BE2C (cell line): ENCODE measurements at places on chromosomes 2 and 18.

DNA sequence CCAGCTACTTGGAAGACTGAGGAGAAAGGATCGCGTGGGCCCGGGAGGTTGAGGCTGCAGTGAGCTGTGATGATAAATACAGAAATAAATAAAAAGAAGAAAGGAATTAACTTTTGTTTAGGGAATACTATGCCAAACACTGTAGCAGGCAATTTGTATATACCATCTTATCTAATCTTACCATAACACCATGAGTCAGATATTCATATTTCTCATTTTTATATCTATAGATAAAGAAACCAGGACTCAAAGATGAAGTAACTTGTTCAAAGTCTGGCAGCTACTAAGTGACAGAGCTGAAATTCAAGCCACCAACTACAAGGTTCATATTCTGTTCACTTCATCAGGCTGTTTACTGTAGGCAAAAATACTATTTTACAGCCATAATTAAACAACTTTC is 119.2 kb upstream of the SLC39A10 start:
- DNase-seq = no peak

GRCh38 chr2:30218338-30218713 is 13.0 kb upstream of the LBH start:
- DNase-seq = no peak

DNA sequence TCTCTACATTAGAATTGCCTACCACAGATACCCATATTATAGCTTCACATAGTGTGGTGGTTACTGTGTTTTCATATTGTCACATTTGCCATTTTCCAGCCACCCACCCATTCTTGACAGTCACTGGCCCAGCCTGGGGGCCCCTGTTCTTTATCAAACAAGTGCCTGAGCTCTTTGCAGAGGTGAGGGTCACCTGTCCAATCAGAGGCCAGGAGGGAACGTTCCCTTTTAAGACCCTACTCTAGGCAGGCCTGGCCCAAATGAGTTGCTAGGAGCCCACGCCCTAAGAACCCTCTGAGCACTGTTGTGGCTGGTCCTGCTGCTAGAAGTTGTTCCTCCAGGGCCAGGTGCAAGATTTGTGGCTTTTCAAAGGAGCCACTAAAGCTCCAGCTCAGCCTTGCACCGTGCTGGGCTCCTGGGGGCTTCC is 5.2 kb downstream of the IL37 start:
- DNase-seq = no peak

DNA sequence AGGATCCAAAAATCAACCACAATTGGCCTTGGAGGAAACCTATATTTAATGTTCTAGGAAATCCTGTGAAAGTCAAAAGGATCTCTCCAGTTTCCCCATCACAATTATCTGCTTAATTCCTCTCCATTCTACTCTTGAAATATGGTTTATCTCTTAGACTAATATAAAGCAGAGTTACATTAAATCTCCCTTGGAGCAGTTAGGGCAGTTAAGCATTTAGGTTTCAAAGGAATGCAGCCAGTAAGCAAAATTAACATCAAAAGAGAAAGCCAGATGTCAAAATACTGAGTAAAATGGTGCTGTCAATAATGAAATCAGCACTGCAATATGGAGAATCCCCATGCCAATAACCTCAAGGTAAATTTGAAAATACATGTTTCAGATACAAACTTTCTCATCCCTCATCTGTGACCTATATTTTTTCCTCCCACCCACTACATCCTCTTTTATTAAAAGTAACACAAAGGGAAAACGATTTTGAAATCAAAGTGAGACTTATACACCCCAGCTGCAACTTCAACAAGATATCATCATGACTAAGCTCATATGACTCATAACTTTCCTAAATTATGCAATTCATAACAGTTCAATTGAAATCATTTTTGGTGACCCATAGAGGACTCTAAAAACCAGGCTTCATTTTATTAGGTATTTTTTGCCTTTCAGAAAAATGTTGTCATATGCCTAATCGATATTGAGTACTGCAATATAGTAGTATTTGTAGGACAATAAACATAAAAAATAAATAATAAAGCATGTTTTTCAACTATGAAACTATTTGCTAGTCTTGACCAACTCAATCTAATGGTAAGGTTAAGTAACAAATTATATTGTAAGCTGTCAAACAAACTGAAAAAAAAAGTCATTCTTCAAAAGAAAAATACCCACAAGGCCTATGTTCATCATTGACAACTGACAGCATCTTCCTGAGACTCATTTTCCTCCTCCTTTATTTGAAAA is 3.1 kb downstream of the ADAM17 start:
- no peak for DNase-seq

DNA sequence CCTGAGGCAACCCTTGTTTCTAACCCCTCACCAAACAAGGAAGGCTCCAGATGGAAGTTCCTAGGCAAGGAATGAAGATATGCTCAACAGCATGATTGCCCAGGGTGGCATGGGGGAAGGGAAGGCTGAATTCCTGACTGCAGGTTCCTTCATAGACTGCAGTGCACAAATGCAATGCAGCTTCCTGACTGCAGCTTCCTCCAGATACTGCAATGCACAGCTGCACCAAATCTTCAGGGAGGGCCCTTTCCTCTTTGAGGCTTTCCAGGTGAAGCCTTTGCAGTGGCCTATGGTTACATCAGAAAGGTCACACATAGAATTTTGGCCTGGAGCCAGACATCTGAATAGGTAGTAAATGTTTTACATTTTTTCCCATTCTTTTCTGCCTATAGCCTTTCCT is 58.8 kb upstream of the DYNAP start:
- no peak for DNase-seq

DNA sequence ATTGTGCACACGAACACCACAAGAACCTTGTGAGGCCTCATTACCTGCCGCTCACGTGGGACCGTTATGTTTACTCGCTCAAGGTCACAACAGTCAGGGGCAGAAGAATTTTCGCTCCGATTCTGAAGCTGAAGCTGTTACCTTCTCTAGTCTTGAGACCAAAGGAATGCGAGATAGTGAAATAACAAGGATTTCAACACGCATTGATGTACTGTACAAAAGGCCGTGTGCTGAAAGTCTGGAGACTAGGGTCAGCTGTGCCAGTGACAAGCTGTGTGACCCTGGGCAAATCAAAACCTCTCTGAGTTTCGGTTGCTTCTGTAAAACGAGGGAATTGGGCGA is 583 bp downstream of the NEMP2 start:
- no peak for DNase-seq

DNA sequence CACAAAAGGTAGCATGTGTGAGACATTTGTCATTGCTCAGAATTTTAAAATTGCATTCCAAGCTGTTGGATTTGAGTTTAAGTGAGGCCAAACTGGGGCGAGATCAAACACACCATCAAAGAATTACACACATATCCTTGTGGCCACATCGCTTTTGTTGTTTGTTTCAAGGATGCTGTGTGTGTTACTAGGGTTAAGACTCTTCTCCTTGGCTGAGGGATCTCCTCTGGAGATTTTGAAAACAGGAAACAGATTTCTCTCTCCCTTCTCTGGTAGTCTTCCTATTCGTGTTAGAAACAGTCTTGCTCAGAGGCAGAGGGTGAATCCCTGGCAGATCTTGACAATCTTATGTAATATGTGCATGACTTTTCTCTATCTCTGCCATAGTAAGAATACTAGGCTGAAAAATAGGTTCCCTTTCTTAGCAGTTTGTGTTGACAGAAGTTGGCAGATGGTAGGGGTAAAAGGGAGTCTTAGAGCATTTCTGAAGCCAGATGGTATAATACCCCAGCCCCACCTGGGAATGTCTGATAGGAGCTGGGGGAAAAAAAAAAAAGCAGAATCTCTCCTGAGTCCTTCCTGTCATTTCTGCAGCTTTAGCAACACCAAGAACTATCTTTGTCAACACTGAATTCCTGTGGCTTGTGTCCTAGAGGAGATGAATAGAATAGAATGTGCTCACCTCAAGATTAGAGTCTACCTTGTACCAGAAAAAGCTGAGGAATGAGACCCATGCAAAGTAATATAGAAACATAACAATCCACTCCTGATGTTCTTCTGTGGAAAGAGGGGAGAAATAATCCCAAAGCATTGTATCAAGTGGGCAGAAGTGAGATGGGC is 101.8 kb downstream of the XRCC5 start:
- no peak for DNase-seq

GRCh38 chr2:17079262-17079661 is 413.6 kb upstream of the CYRIA start:
- DNase-seq = no peak

GRCh38 chr2:40332191-40332826 is 119.6 kb downstream of the SLC8A1 start:
- peak; percentile 46 for DNase-seq

- DNase-seq = no peak
Measured at GRCh38 chr18:24567199-24567598, 106.8 kb downstream of the HRH4 start.

- DNase-seq = no peak
Measured at GRCh38 chr18:57364460-57364859, 12.1 kb downstream of the ST8SIA3 start.

DNA sequence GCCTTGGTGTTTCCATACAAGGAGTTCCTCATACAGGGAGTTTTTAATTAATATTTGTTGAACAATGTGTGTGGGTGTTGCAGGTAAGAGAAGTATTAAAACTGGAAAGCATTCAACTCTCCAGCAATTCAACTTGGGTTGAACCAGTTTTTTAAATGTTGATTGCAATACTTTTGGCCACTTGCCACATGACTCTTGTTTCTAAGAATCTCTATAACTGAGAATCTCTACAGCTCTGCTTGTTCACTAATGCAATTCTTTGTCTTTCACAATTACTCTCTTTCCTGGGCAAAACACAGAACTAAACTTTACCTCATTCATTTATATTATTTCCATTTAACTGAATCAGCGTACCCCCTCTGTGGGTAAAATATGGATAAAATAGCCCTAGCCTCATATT is 429.4 kb downstream of the ARHGAP15 start:
- no peak for DNase-seq

DNA sequence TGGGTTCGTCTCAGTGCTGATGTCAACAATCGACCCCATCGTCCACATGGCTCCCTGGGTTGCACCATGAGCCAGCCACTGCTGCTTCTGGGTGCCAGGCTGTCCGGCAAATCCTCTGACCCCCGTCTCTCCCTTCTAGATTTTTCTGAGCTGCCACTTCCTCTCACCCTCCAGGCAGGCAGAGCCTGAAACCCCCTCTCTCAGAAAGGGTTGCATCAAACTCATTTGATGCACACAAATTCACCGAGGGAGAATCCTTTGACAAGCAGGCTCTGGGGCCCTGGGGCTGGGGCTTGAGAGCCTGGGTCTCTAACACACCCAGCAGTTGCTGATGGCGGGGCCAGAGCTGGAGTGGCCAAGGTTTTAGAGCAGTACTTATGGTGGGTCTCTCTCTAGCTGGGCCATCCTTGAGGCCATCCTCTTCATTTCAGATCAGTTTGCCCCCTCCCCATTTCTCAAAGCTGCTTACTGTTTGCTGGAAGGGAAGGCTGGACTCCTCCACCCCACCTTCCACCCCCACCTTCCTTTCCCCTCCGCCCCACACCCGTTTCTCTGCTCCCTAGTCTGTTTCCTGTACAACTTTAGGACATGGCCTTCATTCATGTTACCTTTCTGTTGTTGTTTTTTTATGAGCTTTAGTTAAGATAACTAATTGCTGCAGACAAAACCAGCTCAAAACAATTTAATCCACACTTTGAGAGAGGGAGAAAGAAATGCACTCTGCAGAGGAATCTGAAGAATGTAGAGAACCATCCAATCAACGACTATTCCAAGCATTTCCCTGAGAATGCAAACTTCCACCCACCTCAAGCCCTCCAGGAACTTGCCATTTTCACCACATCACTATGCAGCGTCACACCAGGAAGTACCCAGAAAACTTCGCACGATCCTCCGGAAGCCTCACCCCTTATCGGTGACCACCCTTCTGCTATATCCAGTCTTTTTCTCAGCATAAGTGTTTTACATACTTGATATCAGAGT is 69.5 kb downstream of the ARL4C start:
- DNase-seq = no peak

DNA sequence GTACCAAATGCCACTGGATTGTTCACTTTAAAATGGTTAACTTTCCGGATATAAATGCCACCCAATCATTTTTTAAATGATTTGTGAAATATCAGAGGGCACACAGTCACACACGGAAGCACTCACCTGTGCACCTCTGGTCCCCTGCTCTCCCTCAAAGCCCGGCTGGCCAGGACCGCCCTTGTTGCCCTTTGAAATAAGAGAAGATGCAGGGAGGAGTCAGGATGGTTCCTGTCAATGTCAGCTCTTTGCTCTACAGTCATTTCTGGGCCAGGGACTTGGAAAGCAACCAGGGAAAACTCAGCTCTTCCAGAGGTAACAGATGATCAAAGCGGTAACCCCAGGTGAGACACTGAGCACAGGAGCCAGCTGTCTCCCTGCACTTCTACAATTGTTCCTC is 60.7 kb downstream of the COL6A3 start:
- no peak for DNase-seq

GRCh38 chr2:83364264-83364663 is 1094.8 kb downstream of the SUCLG1 start:
- DNase-seq = no peak

DNA sequence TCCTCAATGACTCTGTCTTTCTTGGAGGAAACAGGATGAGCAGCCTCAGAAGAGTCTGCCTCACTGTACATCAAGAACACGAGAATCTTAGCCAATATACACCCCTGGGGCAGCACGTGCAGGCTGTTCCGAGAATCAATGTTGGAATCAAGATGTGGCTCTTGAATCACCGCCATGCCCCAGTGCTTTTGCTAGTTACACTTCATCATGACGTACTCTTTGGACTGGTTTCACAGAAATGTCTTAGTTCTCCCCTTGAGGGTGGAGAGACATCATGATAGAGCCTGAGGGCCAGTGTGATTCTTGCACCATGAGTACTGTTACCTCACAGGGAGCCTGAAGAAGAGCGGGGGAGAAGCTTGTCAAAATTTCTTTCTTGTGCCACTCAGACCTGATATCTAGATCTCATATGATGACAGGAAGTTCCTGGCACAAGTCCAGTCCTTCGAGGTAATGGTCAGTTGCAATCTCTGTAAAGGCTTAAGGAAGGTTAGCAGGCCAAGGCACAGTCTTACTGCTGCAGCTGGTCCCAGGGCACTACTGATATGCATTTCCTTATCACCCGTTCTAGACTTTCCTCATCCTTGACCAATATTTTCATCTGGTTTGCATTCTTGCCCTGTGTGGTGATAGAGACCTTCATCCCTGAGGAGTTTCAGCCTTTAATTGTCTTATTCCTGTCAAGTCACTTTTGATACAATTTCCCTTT is 28.2 kb upstream of the STAT4 start:
- no peak for DNase-seq

GRCh38 chr2:32611366-32611765 is 16.5 kb upstream of the TTC27 start:
- no peak for DNase-seq

DNA sequence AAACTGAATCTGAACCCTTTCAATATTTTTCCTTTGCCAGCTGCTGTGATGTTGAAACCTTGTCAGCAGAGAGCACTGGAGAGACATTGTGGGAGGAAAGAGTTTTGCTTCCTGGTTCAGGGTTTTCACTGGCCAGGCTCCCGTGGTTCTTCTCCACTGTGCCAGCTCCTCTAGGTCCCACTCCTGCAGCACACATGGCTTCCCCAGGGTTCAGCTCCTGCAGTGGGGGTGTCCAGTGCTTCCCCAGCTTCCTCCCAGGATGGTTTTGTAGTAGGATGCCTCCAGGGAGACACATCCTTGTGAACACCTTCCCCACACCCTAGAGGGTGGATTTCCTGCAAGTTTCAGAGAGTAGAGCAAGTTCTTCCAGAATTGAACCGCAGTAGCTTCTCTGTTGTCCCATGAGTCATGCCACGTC is 24.0 kb upstream of the SULT1C3 start:
- DNase-seq = no peak

- no peak for DNase-seq
Measured at GRCh38 chr2:198641161-198641560, 816.6 kb downstream of the SATB2 start.
